ENCODE measurements at places on chromosomes 2 and 18. TPM values are rescaled to one million over a fixed set of nuclear protein-coding genes. Genes with fewer than 3 reads are reported as not detected.

DNA sequence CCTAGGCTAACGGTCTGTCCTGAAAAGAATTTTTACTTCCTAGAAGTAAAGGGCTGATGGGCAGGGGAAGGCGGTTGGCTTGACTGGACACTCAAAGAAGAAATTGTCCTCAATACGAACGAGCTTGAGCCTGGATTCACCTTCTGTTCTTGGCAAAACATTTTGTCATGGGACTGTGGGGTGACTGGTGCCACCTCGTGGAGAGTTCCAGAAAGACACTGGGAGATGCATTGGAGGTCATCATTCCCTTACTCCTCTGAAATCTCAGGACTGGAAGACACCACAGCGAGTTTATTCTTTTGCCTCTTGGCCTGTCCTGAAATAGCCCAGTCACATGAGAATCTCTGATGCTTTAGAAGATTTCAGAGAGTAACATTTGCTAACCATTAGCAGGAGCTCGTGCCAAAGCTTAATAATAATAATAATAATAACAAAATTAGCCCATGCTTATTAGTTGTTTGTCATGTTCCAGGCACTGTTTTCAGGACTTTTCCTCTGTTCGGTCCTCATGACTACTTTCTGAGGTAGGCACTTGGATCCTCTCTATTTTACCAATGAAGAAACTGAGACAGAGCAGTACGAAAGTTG, 44.5 kb downstream of the TMEM182 start:
- peak; percentile 70 for DNase-seq

GRCh38 chr18:58578321-58578720, 50.6 kb downstream of the ALPK2 start:
- DNase-seq: no peak

GRCh38 chr2:130845505-130846085, 8.9 kb downstream of the ARHGEF4 start:
- DNase-seq: no peak

GRCh38 chr2:69973335-69973735, 11.9 kb upstream of the ASPRV1 start:
- DNase-seq: no peak

- DNase-seq: no peak
Measured at GRCh38 chr2:180367815-180368214, 360.7 kb upstream of the CWC22 start.

- no peak for DNase-seq
Measured at GRCh38 chr2:46720592-46721185, 194.9 kb downstream of the MCFD2 start.

IL36A gene
- not detected for polyA plus RNA-seq

Measured in brain (organoid and tissue), 16 donors.